ENCODE measurements at places on chromosomes 5 and 9.

DNA sequence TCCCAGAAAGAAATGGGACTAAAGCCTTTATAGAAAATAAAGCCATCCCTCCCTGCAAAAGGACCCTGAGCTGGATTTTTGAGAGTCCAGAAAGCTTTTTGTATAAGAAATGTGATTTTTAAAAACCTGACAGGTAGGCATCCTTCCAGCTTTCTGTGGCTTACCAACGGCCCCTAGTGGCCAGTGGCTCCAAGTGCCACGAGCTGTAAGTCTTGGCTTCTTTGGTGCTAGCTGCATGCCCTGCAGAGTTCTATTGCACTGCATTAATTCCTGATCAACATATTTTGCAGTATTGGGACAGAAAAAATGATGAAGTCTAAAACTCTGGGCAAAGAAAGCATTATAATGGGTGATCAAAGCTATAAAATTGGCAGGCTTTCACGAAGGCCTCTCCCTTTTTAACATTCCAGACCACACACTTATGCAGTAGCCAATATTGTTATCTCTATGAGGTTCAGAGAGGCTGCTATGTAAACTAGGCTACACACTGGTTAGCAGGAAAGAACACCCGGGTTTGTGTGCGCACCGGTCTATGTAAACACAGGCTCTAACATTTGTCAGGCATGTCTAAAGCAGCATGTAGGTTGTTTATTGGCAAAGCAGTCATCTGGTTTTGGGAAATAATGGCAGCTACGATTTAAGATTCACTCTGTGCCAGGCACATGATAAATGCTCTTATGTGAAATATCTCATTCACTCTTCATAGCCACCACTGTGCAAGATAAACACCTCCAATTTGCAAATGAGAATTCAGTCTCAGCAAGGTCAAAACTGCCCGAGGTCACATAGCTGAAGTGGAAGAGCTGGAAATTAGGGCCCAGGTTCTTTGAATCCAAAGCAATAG lies 55.2 kb downstream of the NMUR2 start:
- no peak for DNase-seq

- DNase-seq = no peak
Measured at GRCh38 chr5:16074358-16074757, 105.2 kb downstream of the MARCHF11 start.

- no peak for DNase-seq
Measured at GRCh38 chr5:72752909-72753308, 63.6 kb upstream of the TNPO1 start.

GRCh38 chr5:115096034-115096769 lies 73.5 kb downstream of the TRIM36 start:
- DNase-seq = no peak

DNA sequence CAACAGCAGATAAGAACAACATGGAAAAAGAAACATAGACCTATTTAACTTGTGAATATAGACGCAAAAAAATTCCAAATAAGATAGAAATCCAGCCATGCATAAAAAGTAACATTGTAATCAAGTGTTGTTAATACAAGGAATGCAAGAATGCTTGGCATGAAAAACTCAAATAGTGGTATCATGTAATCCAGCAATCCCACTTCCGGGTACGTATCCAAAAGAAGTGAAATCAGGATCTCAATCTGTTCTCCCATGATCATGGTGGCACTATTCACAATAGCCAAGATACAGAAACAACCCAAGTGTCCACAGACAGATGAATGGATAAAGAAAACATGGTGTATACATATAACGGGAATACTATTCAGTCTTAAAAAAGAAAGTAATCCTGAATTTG lies 437.4 kb downstream of the ARHGEF28 start:
- no peak for DNase-seq

GRCh38 chr5:65120371-65120967 lies 351.7 kb downstream of the CWC27 start:
- no peak for DNase-seq

Measured in tibial nerve (tissue), 4 donors.